ENCODE measurements at places on chromosomes 3 and 15.

- DNase-seq, result no peak
These were observed 10.9 kb upstream of the GATA2 start for GRCh38 chr3:128503751-128504532.

- no peak for DNase-seq
These were observed 133.3 kb downstream of the GRM7 start for GRCh38 chr3:6994081-6994668.

DNA sequence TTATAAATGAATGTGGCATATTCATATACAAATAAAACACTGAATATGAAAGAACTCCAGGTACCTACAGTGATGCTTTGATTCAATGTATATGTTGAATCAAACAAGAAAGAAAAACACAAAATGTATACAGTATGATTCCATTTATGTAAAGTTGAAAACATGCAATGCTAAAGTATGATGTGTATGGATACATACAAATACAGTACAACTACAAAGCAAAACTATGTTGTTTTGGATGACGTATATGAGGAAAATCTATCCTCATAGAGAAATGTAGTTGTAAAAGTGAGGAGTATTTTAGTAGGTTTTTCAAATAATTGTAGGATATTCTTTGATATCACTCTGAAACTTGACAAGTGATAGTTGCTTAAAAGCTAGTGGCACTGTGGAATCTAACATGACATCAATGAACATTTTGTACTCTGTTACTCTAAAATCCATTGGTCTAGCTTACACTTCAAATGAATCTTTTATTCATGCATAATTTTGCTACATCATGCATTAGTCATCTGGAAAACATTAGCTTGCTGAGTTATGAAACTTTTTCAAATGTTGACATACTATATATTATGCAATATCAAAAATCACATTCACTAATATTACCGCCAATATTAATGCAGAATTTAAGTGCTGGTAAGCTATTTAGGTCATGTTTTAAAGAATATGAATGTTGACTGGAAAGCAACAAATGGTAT is 278.1 kb upstream of the CHRNA7 start:
- DNase-seq, result no peak

- DNase-seq, result no peak
These were observed 40.0 kb upstream of the CMSS1 start for GRCh38 chr3:99777708-99778107.

- DNase-seq, result no peak
These were observed 192.8 kb upstream of the TBC1D5 start for GRCh38 chr3:17935222-17935621.

DNA sequence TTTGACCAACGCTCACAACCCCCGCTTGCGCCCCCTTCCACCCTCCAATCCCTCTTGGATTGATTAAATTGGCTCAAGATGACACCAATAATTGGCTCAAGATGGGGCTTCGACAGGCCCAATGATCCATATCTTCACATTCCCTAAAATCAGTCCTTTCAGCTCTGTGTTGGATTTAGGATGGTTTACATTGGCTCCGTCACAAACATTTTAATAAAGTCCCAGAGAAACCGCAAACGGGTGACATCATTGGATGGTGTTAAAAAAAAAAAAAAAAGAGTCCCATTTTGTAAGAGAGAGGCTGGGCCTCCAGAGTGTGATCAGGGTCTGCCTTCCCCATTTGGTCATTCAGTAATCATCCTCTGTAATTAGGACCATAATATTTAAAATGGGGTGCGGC is 113.4 kb upstream of the MRPS22 start:
- no peak for DNase-seq

DNA sequence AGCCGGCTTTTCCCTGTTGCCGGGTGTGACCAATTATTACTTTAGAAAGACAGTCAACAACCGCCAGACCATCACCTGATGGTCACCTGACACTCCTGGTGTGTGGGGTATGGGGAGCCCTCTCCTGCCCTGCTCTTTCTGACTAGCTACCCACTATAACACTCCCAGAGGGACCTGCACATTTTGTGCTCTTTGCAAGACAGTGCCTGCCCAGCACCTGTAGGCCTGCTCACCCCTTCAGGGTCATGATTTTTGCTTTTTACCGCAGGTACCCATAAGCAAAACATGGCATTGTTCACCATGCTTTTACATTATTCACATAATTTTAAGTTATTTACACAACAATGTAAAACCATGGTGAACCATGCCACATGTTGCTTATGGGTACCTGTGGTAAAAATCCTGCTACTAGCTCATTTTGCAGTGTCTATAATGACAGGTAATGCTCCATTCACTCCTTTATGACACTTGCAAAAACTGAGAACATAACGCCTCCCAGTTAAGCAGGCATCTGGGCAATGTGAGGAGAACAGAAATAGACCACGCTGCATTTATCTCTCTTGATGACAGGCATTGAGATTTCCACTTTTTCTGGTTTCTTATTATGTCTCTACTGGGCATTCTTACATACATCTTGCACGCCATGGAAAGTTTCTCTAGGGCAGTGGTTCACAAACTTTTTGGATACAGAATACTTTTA is 9.9 kb downstream of the CCRL2 start:
- DNase-seq, result no peak

GRCh38 chr15:60972866-60973265 is 256.2 kb downstream of the RORA start:
- no peak for DNase-seq

- DNase-seq, result no peak
These were observed 12.8 kb downstream of the PCSK6 start for GRCh38 chr15:101476756-101477155.

GRCh38 chr3:97057365-97057764 is 243.0 kb downstream of the EPHA6 start:
- DNase-seq, result no peak

DNA sequence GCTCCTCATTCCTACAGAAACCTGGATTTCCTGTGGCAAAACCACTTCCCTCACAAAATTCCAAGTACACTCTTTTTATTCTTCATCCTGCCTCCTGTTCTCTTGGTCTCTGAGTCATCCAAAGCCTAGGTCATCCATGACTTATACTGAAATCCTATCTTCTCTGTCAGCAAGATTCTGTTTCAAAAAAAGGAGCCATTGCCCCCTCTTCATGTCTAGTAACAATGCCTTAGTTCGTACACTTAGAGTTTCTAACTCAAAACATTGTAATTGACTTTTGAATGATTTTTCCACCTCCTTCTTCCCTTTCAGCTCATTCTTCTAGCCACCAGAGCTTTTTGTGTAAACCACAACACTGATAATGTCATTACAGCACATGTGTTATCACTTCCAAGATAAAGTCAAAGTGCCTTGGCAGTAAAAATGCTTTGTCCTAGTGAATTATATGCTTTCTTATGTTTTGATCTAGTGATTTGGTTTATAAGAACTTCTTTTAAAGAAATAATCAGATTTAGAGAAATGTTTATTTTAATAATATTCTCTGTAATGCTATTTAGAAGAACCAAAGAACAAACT is 256.5 kb upstream of the NECTIN3 start:
- DNase-seq, result no peak

DNA sequence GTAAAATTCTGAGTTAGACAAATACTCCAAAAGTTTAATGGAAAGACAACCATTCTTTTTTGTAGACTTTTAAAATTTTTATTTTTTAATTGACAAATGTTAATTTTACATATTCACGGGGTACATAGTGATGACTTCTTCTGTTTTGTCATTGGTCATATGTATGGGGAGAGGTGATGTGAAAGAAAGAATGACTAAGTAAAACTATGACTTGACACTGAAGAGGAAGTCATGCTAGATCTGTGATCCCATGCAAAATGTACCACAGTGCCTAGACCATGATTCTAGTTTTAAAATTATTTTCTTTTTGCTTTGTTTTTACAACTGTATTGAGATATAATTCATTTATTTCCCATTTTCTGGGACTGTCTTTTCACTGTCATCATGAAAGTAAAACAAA is 281.6 kb downstream of the MBNL1 start:
- no peak for DNase-seq

DNA sequence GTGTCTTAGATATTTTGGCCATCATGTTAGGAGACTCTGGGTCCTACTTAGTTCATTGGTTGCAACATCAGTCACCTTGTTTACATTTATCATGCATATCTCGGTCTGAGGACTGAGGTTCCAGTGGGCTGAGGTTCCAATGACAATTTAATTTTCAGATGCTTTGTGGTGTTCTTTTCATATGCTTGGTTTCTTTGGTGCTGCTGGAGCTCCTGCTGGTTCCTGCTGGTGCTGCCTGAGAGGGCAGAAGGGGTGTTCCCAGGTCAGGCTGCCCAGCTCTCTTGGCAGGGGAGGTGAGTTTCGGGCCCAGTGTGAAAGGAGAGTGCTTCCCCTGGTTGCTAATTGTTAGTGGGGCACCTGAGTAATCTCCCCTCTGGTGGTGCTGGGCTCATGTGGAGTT is 6.9 kb upstream of the KLHL40 start:
- DNase-seq, result no peak

GRCh38 chr3:42720126-42720525 is 17.5 kb upstream of the HHATL start:
- no peak for DNase-seq

DNA sequence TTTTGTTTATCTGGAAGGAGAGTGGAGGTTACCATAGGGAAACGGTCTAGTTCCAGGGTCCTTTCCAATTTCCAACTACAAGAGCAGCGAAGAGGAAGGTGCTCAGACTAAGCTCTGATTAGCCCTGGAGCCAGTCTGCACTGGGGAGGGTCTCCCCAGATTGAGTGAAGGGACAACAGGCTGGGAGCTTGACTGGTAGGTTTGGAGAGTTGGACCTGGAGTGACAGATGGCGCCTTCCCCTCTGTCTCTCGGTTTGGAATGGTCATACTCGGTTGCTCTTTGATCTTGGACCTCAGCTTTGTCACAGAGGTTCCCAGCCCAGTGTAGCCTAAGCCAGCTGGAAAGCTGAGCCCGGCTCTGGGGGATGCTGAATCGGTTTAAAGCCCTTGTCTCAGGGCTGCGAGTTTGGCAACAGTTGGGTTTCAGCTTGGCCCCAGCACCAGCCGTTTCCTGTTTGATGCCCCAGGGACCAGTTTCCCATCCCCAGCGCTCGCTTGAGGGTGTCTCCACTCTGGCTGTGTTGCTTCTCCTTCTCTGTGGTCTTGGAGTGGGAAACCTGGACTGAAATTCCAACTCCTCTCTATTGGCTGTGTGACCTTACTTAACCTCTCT is 53.1 kb upstream of the ULK4 start:
- DNase-seq, result no peak

GRCh38 chr3:113055961-113056360 is 65.2 kb downstream of the GTPBP8 start:
- DNase-seq, result no peak

DNA sequence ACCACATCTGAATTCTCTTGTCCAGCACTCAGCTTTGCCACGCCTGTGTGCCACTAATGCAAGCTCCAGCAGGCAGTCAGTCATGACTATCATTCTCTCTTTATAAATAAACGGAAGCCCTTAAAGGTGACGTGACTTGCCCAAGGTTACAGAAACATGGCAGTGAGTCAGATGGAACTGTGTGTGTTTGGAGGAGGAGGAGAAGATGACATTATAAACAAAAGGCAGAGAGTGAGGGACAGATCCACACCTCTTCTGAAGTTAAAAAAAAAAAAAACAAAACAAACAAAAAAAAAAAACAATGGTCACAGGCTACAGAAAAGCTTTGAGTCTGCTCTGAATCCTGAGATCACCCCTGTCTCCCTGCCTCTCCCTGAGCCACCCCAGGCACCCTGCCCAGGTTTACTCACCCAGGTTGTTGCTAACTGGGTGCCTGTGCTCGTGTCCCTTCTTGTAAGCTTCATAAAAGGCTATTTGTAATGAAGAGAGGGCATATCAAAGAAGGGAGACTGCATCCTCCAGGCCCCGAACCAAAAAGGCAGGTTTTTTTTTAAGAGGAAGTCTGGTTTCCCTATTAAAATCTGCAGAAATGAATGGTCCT is 119.7 kb upstream of the PHLDB2 start:
- no peak for DNase-seq

- DNase-seq, result no peak
These were observed 19.9 kb downstream of the TMEM212 start for GRCh38 chr3:171862993-171863521.

DNA sequence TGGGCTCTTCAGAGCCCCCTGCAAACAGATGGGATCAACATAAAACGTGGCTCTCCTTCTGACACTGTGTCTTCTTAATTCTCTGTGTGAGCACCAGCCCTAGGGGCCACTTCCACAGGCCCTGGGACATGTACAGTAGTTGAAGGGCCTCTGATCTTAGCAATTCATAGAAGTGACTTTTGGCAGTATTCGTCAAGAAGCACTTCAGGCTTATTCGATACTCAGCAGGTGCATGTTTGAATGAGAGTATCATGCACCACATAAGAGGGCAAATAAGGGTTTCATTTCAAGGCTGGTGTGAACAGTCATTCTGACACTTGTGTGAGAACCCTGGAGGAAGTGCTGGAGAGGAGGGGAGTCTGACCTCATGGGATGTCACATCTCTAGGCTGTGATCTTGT is 113.9 kb downstream of the GABRG3 start:
- no peak for DNase-seq

DNA sequence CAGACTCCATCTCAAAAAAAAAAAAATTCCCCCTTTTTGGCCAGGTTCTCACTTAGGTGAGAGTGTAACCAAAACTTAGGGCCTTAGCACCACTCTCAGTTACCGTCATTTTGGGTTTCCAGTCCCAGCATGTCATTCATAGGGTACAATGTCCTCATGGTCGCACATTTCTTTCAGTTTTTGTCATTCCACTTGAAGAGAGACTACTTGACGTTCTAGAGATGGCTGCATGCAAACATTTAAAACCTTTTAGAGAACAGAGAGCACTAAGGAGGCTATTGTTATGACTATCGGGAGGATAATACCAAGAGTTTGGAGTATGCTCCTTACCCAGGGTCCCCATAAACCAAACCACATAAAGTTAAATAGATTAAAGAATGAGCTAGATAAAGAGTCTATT is 37.9 kb upstream of the THUMPD3 start:
- DNase-seq, result no peak

- DNase-seq, result no peak
These were observed 122.6 kb upstream of the SMAD3 start for GRCh38 chr15:66942649-66943390.
